Thoracic aorta (tissue), 2 donors: ENCODE measurements at places on chromosomes 2 and 18.

DNA sequence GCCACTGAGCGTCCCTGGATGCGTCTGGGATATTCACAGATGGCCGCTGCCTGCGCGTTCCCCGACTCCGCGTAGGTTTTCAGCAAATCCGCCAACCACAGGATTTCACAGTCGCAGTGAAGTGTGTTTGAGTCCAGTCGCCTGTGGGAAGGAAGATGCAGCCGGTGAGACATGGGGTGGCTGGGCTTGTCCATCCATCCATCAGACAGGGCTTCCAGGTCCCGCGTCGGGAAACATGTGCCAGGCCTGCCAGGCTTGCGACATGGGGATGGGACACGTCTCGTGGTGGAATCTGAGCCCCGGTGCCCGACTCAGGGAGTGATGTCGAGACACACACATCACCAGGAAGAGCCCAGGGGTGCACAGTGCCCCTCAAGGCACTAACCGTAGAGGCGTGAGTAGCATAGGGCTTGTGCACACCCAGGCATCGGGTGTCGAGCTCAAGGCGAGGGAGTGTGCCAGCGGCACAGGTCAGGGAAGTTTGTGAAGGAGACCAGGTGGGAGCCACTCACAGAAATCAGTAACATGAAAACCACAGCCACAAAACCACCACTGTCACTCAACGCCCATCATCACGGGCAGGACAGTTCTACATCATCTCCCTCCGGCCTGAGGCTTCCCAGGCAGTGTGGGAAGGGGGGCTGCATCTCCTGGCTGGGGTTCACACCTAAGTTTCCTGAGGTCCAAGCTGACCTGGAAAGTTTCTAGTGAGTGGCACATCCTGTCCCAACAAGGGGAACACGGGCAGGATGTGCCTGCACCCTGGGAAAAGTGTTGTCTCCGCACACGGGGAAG lies 63.9 kb downstream of the PXDN start:
- no peak overlapping the region for H3K4me3 ChIP-seq
- no peak overlapping the region for H3K27ac ChIP-seq
- H3K27me3 ChIP-seq: no peaks in the 10 kb centered on the region
- H3K36me3 ChIP-seq: peaks cover 29% of the 10 kb centered on the region

DNA sequence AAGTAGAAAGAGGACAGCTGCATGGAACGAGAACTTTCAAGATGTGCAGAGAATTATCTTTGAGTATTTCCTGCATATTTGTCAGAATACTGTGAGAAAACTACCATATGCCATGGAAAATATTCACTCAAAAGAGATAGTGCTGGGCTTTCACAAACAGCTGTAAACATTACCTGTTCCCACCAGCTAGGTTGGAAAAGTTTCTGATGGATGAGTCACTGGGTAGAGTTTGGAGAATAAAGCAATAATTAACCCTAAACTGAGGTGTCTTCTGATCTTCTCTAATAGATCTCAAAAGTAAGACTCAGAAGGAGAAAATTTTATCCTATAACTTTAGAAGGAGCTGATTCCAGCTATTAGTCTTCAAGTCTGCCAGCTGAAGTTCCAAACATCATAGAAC lies 3.9 kb upstream of the FSIP2 start:
- no peak overlapping the region for H3K27ac ChIP-seq
- no peaks in the 10 kb centered on the region for H3K4me1 ChIP-seq
- H3K4me3 ChIP-seq: no peak overlapping the region
- no peak for DNase-seq
- no peaks in the 10 kb centered on the region for H3K27me3 ChIP-seq

DNA sequence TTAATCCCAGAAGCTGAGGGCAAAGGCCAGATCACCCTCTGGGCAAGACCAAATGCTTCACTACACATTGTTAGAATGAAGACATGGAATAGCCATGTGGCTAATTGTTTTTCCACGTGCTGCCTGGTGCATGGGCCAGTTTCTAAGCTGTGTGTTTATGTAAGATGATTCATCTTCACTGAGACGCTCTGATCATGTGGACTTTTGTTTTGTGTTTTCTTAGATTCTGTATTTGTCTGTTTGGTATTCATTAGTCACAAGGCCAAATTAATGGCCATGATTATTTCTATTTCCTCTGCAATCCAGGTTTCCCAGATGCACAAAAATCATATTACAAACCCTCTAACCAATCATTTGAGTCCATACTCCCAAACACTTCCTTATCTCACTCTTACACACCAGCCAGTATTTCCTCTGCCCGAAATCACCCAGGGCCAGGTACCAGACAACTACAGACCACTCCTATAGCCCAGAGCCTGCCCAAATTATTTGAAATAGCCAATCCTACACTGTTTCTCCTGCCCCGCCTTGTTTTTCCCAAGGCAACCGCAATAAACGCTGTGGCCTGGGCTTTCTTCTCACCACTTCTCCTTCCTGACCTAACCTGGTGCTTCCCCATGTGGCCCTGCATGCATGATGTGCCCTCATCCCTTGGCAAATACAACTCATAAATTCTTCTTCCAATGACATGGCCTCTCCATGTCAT lies 94.2 kb upstream of the SP3 start:
- no peaks in the 10 kb centered on the region for H3K36me3 ChIP-seq
- H3K27ac ChIP-seq: no peak overlapping the region
- H3K27me3 ChIP-seq: no peaks in the 10 kb centered on the region
- no peak for DNase-seq
- H3K4me3 ChIP-seq: no peak overlapping the region

DNA sequence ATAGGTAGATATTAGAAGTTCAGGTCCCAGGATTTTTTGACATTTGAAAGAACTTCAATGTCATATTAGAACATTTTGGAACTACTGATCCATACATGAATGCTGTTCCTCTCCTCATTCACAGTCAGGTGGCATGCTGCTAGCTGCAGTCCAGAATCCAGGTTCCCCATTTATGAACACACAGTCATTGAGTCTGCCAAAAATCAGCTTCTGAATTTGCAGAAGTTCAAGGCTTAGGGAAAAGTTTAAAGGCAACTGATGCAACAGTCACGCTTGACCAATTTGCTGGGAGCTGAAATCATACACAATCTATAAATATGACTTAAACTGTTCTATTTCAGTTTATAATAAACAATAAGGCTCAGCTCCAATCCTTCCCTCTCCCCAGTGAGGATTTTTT lies 17.3 kb upstream of the TTR start:
- DNase-seq: no peak
- no peak overlapping the region for H3K4me3 ChIP-seq
- H3K36me3 ChIP-seq: no peaks in the 10 kb centered on the region
- H3K4me1 ChIP-seq: no peaks in the 10 kb centered on the region
- H3K27ac ChIP-seq: no peak overlapping the region

DNA sequence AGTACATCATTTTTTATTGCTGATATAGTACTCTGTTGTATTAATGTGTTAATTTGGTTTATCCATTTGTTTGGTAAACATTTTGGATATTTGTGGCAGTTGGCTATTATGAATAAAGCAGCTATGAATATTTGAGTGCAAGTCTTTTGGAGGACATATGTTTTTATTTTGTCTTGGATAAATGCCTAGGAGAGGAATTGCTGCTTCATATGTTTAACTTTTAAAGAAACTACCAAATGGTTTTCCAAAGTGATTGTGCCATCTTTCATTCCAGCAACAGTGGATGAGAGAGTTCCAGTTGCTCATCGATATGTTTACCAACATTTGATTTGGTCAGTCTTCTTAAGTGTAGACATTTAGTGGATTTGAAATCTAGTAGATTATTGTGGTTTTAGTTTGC lies 51.8 kb downstream of the MERTK start:
- H3K36me3 ChIP-seq: peaks cover 6% of the 10 kb centered on the region
- H3K27ac ChIP-seq: no peak overlapping the region
- H3K27me3 ChIP-seq: no peaks in the 10 kb centered on the region
- DNase-seq: no peak

DNA sequence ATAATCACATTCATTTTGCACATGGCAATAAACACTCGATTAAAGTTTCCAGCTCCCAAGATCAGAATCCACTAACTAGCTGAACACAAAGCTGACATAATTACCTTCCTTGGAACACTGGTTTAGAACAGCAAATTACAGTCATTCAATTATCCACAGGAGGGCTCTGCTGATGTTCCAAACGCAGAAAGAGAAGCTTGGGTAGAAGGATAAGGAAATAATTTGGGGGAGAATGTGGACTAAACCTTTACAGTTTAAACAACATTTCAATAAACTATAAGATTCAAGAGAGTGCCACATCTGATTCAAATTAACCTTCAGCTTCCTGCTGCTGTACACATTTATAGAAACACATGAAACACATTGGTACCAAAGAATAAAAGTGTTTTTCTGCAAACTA lies 67.8 kb upstream of the ARL4C start:
- no peaks in the 10 kb centered on the region for H3K27me3 ChIP-seq
- DNase-seq: no peak
- no peaks in the 10 kb centered on the region for H3K36me3 ChIP-seq
- H3K4me1 ChIP-seq: no peaks in the 10 kb centered on the region
- no peak overlapping the region for H3K4me3 ChIP-seq

DNA sequence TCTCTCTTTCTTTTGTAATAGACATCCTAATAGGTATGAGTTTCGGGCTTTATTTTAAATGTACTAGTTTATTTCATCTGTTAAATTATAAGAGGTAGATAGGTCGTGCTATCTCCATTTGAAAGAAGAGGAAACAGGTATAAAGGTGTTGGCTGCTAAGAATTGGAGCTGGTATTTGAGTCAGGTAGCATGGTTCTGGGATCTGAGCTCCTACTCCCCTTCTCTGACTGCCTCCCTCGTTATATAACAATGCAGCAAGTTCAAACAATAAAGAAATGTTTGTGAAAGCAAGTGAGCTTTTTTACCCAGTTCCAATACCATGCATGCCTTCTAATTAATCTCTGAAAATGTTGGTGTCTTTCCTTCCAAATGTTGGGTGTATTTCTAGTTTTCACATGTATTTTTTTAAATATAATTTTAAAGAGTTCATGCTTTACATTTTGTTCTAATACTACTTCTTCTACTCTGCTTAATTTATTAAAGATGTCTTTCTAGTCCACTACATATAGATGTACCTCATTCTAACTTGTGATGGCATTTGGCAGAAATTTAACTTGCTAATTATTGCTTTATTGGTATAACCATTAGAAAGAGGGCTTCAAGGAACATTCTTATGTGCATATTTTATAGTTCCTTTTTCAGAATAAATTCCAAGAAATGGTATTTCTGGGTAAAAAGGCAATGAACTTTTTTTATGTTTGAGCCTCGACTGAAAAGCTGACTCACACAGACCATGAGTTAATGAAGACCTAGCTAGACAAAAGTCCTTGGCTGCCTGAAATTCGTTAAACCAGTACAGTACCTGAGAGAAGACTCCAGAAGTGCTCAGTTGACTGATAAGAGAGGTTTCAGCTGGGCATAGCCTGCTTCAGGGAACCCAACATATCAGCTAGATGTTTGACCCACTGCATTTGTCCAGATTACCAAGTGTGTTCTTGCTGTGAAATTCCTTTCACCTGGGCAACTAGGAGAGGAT lies 133.5 kb downstream of the CERS6 start:
- H3K4me1 ChIP-seq: no peaks in the 10 kb centered on the region
- no peak overlapping the region for H3K4me3 ChIP-seq
- H3K36me3 ChIP-seq: no peaks in the 10 kb centered on the region
- no peaks in the 10 kb centered on the region for H3K27me3 ChIP-seq

DNA sequence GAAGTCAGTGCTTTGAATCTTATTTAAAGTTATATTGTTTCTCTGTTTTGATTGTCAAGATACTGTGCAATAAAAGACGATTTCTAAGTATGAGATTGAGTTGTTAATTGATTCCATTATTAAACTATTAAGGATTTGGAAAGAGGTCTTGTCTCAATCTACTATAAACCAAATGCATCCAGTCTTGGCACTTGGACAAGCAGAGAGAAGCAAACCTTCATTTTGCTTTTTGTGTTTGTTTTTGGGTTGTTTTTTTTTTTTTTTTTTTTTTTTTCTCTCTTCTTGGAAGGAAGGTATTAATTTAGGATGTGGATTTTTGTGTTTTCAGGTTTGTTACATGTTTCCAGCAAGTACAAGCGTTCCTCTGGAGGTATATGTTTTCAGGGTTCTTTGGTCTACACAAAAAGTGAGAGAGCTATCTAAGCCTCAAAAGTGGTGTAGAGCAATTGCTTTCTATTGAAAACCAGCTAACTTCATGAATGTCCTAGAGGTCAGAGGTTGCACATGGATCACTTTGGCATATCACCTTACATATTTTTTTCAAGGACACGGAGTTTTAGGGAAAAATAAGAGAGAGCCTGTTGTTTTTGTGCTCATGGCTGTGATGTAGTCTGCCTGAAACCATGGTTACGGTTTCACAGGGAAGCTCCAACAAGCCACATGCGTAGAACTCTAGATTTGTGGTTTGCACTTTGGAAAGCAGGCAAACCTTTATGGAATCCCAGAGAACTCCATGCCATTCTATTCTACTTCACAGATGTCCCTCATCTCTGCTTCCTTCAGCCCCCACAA lies 1.8 kb downstream of the PRKCE start:
- peaks cover 24% of the 10 kb centered on the region for H3K4me1 ChIP-seq
- no peak overlapping the region for H3K27ac ChIP-seq
- no peak for DNase-seq
- H3K4me3 ChIP-seq: peak overlapping the region; percentile 91
- H3K36me3 ChIP-seq: no peaks in the 10 kb centered on the region
- no peaks in the 10 kb centered on the region for H3K27me3 ChIP-seq

- H3K4me3 ChIP-seq: peak overlapping the region; percentile 16
- H3K27ac ChIP-seq: peak overlapping the region; percentile 85
- H3K4me1 ChIP-seq: peaks cover 45% of the 10 kb centered on the region
- DNase-seq: peak; percentile 59
- no peaks in the 10 kb centered on the region for H3K27me3 ChIP-seq
Measured at GRCh38 chr2:229416116-229416694, 145.1 kb upstream of the PID1 start.

- no peaks in the 10 kb centered on the region for H3K4me1 ChIP-seq
- peaks cover 6% of the 10 kb centered on the region for H3K36me3 ChIP-seq
- no peaks in the 10 kb centered on the region for H3K27me3 ChIP-seq
Measured at GRCh38 chr2:118110310-118110709, 22.0 kb downstream of the INSIG2 start.

- no peak overlapping the region for H3K27ac ChIP-seq
- no peaks in the 10 kb centered on the region for H3K36me3 ChIP-seq
- H3K27me3 ChIP-seq: no peaks in the 10 kb centered on the region
- no peak for DNase-seq
- H3K4me3 ChIP-seq: no peak overlapping the region
Measured at GRCh38 chr2:211982162-211982561, 556.4 kb downstream of the ERBB4 start.

GRCh38 chr2:36367895-36368353 lies 12.3 kb downstream of the CRIM1 start:
- peak overlapping the region; percentile 36 for H3K27ac ChIP-seq
- no peak for DNase-seq
- no peaks in the 10 kb centered on the region for H3K36me3 ChIP-seq
- no peaks in the 10 kb centered on the region for H3K27me3 ChIP-seq
- peak overlapping the region; percentile 15 for H3K4me3 ChIP-seq
- peaks cover 84% of the 10 kb centered on the region for H3K4me1 ChIP-seq

GRCh38 chr2:216696751-216697560 lies 1.6 kb upstream of the IGFBP5 start:
- H3K4me3 ChIP-seq: no peak overlapping the region
- DNase-seq: no peak
- H3K36me3 ChIP-seq: no peaks in the 10 kb centered on the region
- peak overlapping the region; percentile 89 for H3K27ac ChIP-seq
- H3K4me1 ChIP-seq: peaks cover 8% of the 10 kb centered on the region
- no peaks in the 10 kb centered on the region for H3K27me3 ChIP-seq
